D341Med (cell line): ENCODE measurements at places on chromosomes 13 and 19.

GRCh38 chr19:35298561-35298972 is 6.6 kb downstream of the MAG start:
- no peak for DNase-seq

DNA sequence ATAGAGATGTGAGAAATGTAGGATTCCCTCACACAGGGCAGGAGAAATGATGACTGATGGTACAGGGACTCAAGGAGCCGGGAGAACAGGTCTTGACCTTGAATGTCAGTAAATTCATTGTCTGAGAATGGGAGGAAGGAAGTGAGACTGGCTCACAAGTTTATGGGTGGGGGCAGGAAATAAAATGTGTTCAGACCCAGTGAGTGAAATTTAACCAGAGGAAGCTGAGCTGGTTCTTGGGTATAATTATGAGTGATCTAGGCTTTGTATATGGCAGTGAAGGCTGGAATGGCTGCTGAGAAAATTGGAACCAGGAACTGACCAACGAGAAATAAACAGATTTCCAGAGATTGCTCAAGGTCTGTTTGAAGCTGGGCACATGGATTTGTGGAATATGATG is 6.3 kb upstream of the IGSF23 start:
- no peak for DNase-seq

- no peak for DNase-seq
These were observed 24.2 kb downstream of the ZNF607 start for GRCh38 chr19:37695144-37695899.

GRCh38 chr13:81207231-81207630 is 866.3 kb upstream of the SPRY2 start:
- no peak for DNase-seq

DNA sequence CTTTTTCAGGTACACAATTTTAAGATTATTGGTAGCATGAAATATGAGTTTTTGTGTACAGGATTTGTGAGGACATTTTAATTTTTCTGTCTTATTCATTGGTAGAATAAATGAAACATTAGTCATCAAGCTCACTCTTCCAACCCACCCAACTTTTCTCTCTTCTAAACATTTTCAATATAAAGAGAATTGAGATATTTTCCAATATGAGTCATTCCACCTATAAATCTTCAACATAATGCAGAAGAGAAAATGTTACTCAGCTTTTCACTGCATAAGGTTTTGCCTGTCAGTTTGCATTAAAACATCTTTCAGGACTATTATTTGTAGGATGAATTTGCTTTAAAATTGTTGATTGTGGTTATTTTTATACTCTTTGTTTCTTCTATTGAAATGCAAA is 330.7 kb downstream of the PCDH20 start:
- no peak for DNase-seq

- no peak for DNase-seq
These were observed 192.8 kb upstream of the TSC22D1 start for GRCh38 chr13:44768775-44769581.

DNA sequence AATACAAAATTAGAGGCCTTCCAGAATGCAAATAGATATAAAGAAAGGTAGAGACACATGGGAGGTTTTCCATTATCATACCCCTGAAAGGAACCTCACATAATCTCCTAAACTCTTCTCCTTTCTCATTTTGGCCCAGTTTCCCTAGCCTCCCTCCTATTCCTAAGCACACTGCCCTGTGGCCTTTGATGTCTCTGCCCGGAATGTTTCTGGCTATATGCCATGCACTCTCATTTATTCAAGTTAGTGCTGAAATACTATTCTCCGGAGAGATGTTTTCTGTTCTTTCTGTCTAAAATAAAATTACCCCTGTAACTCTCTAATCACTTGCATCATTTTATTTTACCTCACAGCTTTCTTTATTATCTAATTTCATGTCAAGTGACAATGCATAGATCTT is 1287.7 kb downstream of the SLITRK5 start:
- no peak for DNase-seq

DNA sequence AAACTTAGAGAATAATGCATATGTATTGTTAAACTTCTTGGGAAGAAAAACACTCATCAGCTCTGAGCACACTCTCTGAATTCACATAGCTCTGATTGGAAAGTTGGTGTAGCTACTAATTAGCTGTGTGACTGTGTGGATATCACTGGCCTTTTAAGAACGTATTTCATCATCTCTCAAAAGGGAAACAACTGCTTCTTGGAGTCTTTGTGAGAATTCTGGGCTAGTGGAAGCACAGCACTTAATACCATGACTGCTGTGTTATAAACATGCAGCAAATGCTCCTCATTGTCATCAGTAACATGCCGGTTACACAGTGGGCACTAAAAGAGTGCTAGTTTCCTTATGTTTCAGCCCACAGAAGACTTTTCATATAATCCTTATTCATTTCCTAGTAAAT is 220.9 kb upstream of the CSNK1A1L start:
- no peak for DNase-seq

DNA sequence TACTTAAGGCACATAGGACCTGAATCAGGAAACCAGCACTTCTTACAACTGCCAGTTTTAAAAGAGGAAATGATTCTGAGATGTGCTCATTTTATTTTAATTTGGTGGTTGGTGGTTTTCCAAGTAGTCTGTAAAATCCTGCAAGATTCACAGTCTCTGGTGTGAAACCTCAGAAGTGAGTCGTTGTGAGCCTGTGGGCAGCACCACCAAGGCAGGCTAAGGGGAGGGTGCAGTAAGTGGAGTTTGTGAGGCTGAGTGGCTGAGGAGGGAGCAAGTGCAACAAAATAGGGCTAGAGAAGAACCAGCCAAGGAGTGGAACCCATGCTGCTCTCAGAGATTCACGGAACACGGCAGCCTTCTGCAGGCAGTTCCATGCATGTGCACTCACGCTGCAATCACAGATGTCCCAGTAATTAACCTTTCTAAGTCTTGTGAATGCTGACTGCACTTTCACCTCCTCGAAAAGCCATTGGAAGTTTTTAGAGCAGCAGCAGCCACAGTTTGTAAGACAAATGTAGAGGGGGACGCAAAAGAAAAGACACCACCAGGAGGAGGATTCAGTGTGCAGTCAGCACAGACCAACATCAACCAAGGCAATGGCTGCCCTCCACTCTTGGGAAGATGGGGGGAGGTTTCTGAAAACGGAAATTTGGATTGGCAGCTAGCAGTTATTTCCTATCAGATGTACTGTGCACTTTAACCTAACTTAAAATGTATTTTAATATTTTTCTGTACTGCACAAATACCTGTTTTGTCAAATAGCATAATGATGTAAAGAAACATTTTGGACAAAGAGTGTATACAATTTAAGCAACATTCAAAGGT is 44.9 kb downstream of the ESD start:
- no peak for DNase-seq

- no peak for DNase-seq
These were observed 5.3 kb downstream of the ZNF85 start for GRCh38 chr19:20928371-20928770.

DNA sequence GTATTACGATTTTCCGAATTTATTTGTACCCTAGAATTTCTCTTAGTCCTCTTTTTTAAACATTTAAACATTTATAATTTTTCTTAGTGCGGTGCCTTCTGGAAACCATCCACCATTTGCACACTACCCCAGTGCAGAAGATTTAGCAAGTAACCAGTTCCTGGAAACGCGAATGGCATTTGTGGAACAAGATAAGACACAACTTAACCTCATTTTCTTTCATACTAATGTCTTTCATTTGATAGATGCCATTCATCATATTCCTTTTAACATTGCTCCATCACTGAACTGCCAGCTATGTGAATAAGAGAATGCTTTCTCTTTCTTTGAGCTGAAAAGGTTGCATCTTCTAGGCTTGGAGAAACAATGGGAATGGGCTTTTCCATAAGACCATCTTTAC is 6.8 kb downstream of the FRY start:
- DNase-seq = no peak

GRCh38 chr13:111469916-111470506 is 149.6 kb downstream of the TEX29 start:
- no peak for DNase-seq

DNA sequence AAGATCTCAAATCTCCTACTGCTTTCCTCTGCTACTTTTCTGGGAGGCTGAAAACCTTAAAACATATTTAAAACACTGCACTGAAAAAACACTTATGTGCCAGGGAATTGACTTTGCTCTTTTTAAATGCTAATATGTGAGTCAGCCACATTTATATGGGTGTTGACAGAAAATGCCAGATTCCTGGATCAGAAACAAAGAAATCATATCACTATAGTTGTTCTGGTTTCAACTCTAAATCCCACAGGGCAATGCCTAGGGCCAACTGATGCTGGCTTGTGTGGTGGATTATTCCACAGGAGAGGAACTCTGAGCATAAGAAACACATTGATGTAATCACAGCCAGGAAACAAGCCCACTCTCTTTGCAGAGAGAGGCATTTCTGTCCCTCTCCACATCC is 1439.0 kb upstream of the SPRY2 start:
- DNase-seq = no peak

DNA sequence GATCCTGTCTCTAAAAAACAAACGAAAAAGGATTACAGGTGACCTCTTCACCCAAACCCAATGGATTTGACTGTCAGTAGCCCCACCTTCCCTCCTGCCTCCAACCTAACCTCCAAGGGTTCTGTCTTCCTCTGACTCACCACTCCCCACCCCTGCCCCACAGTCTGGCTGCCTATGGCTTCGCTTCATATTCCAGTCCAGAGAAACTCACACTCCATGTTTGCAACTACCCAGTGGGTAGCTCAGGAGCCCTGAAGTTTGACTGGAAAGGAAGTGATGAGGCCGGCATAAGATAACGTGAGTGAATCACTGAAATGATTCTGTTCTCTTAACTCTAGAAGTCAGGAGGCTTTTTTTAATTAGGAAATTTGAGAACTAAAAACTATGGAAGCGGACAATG is 303.9 kb downstream of the FOXO1 start:
- DNase-seq = no peak

GRCh38 chr19:16497042-16497441 is 848 bp downstream of the C19orf44 start:
- no peak for DNase-seq

DNA sequence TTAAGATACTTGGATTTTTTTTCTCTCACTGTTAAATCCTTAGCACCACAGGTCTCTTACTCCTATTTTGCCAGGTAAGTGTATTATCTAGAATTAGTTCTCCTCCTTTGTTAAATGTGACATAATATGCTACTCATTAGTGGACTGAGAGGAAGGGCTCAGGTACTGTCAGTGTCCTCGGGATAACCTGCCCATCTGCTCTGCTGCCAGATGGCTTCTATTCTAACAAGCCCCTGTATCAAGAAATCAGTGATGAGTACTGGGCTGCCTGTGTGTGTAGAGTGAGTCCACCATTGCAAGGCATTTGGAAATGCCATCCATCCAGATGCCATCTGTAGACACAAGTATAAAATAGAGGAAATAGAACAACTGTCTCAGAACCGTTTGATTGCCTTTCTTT is 209.6 kb downstream of the ATP8A2 start:
- DNase-seq = no peak

DNA sequence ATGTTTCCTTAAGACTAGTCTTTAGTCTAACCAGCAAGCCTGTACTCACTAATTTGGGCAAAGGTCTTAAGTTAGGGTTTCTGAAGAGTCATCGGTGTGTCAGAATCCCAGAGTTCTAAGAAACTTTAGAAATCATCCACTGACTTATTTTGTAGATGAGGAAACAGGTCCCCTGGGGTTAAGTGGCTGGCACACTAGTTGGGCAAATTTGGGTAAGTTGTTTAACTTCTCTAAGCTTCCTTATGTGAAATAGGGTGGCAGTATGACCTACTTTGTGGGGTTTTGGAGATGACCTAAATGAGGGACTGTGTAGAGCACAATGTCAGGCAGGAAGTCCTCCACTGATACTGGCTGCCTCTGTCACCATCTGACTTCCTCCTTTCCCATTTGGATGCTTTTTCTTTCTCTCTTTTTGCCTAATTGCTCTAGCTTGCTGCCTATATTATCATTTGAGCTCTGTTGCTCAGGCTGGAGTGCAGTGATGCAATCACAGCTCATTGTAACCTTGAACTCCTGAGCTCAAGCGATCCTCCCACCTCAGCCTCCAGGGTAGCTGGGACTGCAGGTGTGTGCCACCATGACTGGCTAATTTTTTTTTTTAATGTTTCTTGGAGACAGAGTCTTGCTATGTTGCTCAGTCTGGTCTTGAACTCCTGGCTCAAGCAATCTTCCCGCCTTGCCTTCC is 2.3 kb downstream of the ADGRE3 start:
- no peak for DNase-seq

GRCh38 chr13:98792321-98792720 is 39.8 kb upstream of the SLC15A1 start:
- DNase-seq = no peak

GRCh38 chr13:52809310-52809769 is 39.1 kb downstream of the PCDH8 start:
- DNase-seq = peak; percentile 91

- no peak for DNase-seq
These were observed 13.2 kb downstream of the GTF2F2 start for GRCh38 chr13:45133396-45134118.

GRCh38 chr19:38081547-38082255 is 142.3 kb downstream of the DPF1 start:
- no peak for DNase-seq

DNA sequence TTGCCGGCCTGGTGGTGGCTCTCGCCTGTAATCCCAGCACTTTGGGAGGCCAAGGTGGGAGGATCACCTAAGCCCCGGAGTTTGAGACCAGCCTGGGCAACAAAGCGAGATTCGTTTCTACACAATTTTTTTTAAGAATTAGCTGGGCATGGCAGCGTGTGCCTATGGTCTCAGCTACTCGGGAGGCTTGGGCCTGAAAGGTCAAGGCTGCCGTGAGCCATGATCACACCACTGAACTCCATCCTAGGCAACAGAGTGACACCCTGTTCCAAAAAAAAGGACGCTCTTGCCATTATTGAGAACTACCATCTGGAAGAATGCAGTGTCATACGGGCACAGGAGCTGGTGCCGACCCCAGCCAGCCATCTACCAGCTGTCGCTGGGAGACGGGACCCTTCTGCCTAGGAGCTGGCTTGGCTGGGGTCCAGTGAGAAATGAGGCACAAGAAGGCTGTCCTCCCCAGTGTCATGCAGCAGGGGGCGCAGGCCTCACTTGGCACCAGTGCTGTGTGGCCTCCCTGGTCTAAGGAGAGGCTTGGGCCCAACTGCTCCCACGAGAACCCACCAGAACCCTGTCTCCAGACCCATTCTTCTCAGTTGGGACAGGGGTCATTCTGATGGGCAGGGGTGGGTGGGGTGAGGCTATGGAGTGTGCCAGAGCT is 12.2 kb upstream of the RELB start:
- peak; percentile 87 for DNase-seq

GRCh38 chr19:12478234-12478941 is 6.2 kb downstream of the ZNF709 start:
- DNase-seq = no peak

DNA sequence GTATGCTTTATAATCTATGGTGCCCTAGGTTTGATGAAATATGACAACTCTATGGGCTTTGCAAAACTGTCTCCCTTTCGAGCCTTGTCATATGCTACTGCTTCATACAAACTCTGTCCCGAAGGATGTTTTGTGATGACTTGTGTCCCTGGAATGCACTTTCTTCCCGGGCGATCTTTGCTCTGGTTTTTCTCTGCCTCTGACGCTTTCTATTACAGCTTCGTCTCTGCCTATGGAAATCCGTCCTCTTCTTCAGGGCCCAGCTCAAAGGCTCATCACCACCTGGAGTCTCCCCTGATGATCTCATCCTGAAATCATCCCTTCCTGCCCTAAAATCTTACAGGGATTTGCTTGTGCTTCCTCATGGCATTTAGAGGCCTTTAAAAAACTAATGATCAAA is 191.5 kb upstream of the KL start:
- DNase-seq = no peak
